ENCODE measurements at places on chromosomes 4 and X.

GRCh38 chr4:26826721-26827120 lies 33.9 kb upstream of the STIM2 start:
- no peak for DNase-seq

GRCh38 chr4:158056689-158057245 lies 116.1 kb downstream of the GASK1B start:
- no peak for DNase-seq

GRCh38 chr4:112213856-112214255 lies 17.7 kb upstream of the AP1AR start:
- DNase-seq, result no peak

GRCh38 chr4:98619180-98619579 lies 39.2 kb downstream of the TSPAN5 start:
- no peak for DNase-seq

DNA sequence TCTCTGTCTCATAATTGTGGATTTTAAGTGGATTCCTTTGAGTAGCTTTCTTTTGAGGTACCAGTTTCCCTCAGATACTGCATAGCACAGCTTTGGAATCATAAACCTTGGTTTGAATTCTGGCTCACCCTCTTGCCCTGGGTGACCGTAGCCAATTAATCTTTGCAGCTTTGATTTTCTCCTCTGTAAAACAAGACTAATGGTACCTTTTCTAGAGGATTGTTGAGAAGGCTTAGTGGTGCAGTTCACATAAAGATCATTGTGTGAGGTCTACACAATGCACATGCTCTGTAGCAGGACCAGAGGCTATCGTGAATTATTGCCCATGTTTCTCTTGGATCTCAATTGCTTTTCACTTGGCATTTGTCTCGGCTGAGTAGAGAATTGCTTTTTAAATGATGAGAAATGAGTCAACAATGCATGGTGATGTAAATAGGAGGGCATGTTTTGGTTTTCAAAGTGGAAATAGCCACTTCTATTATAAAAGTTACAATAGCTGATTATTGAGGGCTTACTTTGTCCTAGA lies 47.9 kb downstream of the TMEM131L start:
- DNase-seq, result no peak

- no peak for DNase-seq
These were observed 2.1 kb upstream of the PCDH7 start for GRCh38 chr4:30718021-30718542.

DNA sequence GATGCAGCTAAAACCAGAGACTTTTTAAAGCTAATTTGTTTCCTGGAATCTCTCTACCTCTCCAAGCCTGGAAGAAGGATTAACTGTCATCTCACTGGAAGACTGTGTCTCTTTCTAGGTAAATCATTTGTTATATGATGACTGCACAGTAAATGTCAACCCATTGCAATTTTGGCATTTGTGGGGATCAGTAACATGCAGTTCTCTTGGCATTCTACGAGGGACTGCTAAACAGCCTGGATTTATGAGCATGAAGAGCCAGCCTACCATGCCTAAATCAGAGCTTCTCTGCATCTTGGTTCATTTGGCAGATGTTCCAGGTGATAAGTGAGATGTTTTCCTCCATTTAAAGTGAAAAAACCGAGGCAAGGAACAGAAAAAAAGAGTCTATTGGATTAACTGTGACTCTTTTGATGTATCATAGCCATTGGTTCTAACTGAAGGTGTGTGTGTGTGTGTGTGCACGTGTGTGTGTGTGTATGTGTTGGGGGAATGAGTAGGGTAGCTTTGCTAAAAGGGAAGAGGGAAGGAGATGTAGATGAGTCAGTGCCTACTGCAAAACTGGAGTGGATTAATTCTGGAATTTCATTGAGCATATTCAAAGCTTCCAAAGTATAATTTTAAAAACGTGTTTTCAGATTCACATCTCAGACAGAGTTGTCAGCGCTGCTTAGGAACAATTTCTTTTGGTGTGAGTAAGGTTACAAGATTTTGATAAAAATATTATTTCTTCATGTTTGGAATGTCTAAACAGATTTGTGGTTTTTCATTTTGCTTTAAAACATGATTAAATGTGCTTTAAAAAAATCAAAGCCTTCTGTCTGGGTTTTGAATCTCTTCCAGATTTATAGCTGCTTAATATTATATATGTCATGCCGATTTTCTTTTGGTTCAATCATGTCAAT lies 123.2 kb upstream of the LNX1 start:
- DNase-seq, result no peak

DNA sequence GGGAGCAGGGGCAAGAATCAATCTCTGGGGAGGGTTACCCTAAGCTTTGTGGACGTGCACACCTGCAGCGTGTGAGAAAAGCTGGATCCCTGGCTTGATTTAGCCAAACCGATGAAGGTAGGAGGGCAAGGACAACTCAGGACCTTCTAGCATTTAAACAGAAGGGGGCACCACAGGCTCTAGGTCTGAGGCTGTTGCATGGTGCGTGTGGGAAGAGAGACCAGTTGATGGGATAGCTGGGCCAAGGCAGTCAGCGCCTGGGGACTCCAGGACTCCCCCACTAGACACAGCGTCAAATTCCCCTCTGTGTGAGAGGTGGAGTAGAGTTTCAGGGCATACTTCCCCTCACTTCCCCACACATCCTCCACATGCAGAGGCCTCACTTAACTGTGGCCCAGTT lies 4.3 kb downstream of the GABRQ start:
- no peak for DNase-seq

DNA sequence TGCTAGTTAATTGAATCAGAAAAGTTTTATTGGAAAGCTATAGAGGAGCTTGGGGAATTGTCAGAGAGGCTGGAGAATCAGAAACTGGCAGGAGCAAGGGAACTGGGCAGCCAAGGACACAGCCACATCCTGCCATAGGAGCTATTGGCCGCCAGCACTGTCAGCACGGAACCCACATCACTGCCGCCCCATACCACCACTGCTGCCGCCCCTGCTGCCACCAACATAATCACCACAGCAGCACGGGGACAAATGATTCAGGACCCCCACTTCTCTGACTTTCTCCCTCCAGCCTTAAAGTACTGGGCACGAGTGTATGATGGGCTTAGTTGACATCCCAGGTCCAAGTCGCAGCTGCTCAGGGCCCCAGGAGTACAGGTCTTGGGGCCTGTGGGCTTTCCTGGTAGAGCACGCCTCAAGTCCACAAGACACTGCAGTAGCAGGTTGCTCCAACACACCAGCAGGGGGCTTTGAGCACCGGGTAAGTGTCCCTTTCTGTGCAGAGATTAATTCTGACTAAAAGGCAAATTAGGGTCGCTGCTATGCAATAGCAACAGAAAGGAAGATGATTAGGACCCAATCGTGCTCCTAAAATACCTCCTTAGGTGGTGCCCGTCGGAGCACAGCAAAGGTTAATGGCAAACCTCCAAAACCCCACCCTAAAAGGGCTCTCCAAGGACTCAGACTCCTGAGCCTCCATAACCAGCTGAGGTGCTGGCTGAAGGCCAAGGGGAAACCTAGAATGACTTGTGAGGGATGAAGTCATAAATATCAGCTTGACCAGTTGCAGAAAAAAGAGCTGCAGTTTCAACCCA lies 6.9 kb downstream of the PJA1 start:
- no peak for DNase-seq

GRCh38 chr4:127586922-127587571 lies 45.7 kb upstream of the INTU start:
- peak; percentile 64 for DNase-seq

GRCh38 chrX:44068043-44068442 lies 94.9 kb upstream of the NDP start:
- DNase-seq, result no peak

Measured in iPS DF 19.7 (cell line).